ENCODE measurements at places on chromosomes 7 and 10. TPM values are rescaled to one million over a fixed set of nuclear protein-coding genes. Genes with fewer than 3 reads are reported as not detected.

DNA sequence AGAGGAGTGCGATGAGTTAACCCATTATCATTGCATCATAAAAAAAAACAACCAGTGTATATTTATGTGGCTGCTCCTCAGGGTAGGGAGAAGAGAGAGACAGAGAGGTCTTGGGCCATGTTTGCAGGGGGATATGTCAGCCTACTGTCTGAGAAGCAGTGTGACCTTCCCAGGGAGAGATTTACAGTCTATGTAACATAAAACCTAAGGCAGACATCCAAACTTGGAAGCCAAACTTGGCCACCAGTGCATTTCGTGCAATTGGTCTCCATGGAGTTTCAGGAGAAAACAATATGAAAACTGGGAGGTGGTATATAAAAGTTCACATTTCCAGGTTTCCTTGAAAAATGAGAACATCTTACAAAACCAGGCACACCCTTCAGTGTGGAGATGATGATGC is 85.9 kb upstream of the CXCL12 start:
- no peaks in the 10 kb centered on the region for H3K27me3 ChIP-seq
- no peak overlapping the region for H3K4me3 ChIP-seq
- H3K36me3 ChIP-seq = no peaks in the 10 kb centered on the region
- no peak overlapping the region for H3K27ac ChIP-seq

GRCh38 chr10:95550073-95550672 is 11.0 kb downstream of the SORBS1 start:
- no peaks in the 10 kb centered on the region for H3K27me3 ChIP-seq
- H3K4me3 ChIP-seq = peak overlapping the region; percentile 29
- H3K36me3 ChIP-seq = no peaks in the 10 kb centered on the region

Gene AKR1C2
- total RNA-seq = 9.3 TPM

GRCh38 chr10:111831058-111831457 is 352.5 kb downstream of the GPAM start:
- H3K4me1 ChIP-seq = no peaks in the 10 kb centered on the region
- DNase-seq = no peak
- H3K4me3 ChIP-seq = no peak overlapping the region
- H3K36me3 ChIP-seq = no peaks in the 10 kb centered on the region
- no peak overlapping the region for H3K27ac ChIP-seq
- no peaks in the 10 kb centered on the region for H3K27me3 ChIP-seq

GRCh38 chr10:88092973-88093372 is 229.5 kb downstream of the PTEN start:
- no peaks in the 10 kb centered on the region for H3K36me3 ChIP-seq
- H3K4me3 ChIP-seq = no peak overlapping the region
- no peaks in the 10 kb centered on the region for H3K4me1 ChIP-seq
- no peak overlapping the region for H3K27ac ChIP-seq
- no peaks in the 10 kb centered on the region for H3K27me3 ChIP-seq

Gene CCDC136
- total RNA-seq = 36.5 TPM

DNA sequence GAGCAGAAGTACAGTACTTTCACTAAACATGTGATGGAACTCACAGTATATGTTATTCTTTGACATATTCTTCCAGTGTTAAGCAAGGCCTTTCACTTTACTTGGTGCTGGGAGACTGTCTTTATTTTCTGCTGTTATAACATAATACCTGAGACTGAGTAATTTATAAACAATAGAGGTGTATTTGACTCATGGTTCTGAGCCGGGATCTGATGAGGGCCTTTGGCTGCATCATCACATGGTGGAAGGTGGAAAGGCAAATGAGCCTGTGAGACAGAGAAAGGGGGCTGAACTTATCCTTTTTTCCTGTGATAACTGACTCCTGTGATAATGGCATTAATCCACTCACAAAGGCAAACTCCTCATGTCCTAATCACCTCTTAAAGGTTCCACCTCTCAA is 1.4 kb downstream of the SUPV3L1 start:
- DNase-seq = no peak
- H3K27me3 ChIP-seq = no peaks in the 10 kb centered on the region
- peak overlapping the region; percentile 89 for H3K27ac ChIP-seq
- peak overlapping the region; percentile 86 for H3K4me3 ChIP-seq
- peaks cover 30% of the 10 kb centered on the region for H3K36me3 ChIP-seq

Gene BLNK
- 0.97 TPM for total RNA-seq

- H3K4me3 ChIP-seq = no peak overlapping the region
- no peaks in the 10 kb centered on the region for H3K36me3 ChIP-seq
- peaks cover 99% of the 10 kb centered on the region for H3K4me1 ChIP-seq
- H3K27ac ChIP-seq = peak overlapping the region; percentile 24
Observed at GRCh38 chr7:137981175-137981574, 20.7 kb downstream of the CREB3L2 start.

- H3K36me3 ChIP-seq = no peaks in the 10 kb centered on the region
- no peak overlapping the region for H3K27ac ChIP-seq
- H3K4me1 ChIP-seq = no peaks in the 10 kb centered on the region
- H3K27me3 ChIP-seq = no peaks in the 10 kb centered on the region
Observed at GRCh38 chr7:5270788-5271187, 12.0 kb upstream of the SLC29A4 start.

DNA sequence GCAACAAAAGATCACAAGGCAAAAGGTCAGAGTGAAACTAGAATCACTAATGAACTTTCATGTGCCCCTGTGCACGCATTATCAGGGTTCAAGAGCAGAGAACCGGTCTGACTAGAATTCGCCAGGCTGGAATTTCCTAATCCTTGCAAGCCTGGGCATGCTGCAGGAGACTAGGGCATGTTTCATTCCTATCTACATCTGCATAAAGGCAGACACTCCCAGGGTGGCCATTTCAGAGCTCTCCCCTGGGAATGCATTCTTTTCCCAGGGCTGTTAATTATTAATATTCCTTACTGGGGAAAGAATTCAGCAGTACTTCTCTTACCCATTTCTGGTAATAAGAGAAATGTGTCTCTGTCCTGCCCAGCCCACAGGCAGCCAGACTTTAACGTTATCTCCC is 90.5 kb downstream of the CDC14C start:
- no peaks in the 10 kb centered on the region for H3K4me1 ChIP-seq
- DNase-seq = no peak
- H3K36me3 ChIP-seq = no peaks in the 10 kb centered on the region
- no peak overlapping the region for H3K4me3 ChIP-seq
- H3K27ac ChIP-seq = no peak overlapping the region
- no peaks in the 10 kb centered on the region for H3K27me3 ChIP-seq

GRCh38 chr10:78960316-78960800 is 108.4 kb upstream of the ZMIZ1 start:
- H3K27me3 ChIP-seq = no peaks in the 10 kb centered on the region
- peaks cover 46% of the 10 kb centered on the region for H3K4me1 ChIP-seq
- H3K4me3 ChIP-seq = no peak overlapping the region
- H3K36me3 ChIP-seq = no peaks in the 10 kb centered on the region
- H3K27ac ChIP-seq = peak overlapping the region; percentile 68

DNA sequence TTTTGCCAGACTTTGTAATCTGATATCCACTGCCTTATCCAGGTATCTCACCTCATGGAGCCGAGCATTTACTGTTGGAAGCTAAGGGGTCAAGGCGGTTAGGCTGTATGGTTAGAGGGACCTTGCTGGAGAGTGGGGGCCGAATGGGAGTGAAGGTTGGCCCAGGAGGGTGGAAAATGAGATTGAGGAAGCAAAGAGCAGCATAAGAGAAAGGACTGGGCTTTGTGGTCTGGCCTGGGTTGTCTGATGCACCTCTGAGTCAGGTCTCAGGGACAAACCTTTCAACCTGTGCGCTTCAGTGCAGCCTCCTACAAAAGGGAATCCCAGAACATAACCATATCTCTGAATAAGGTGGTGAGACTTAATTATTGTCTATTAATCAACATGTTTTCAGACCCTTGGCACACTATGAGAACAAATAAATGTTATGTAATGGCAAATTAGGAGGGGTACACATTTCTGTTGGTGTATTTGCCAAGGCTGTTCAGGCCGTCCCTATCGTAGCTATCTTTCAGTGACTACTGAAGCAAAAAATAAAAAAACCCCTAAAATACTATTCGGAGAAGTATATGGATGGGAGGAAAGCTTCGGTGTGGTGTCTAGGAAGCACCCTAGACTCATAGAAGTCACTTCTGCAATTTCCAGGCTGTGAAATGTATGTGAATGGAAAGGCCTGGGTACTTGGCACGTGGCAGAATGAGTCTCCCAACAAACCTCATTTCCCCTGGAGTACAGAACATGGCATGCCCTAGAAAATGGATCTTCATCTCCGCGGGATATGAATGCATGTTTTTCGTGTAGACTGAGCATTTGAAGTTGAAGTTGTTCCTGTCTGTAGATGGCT is 4.3 kb downstream of the CAMK1D start:
- H3K27me3 ChIP-seq = no peaks in the 10 kb centered on the region
- DNase-seq = no peak
- no peak overlapping the region for H3K27ac ChIP-seq
- no peak overlapping the region for H3K4me3 ChIP-seq
- H3K36me3 ChIP-seq = no peaks in the 10 kb centered on the region

- H3K27ac ChIP-seq = no peak overlapping the region
- no peaks in the 10 kb centered on the region for H3K36me3 ChIP-seq
- no peak for DNase-seq
- no peak overlapping the region for H3K4me3 ChIP-seq
- H3K4me1 ChIP-seq = no peaks in the 10 kb centered on the region
Observed at GRCh38 chr7:81709836-81710235, 60.0 kb downstream of the HGF start.

Gene PGAM2
- not detected for total RNA-seq

DNA sequence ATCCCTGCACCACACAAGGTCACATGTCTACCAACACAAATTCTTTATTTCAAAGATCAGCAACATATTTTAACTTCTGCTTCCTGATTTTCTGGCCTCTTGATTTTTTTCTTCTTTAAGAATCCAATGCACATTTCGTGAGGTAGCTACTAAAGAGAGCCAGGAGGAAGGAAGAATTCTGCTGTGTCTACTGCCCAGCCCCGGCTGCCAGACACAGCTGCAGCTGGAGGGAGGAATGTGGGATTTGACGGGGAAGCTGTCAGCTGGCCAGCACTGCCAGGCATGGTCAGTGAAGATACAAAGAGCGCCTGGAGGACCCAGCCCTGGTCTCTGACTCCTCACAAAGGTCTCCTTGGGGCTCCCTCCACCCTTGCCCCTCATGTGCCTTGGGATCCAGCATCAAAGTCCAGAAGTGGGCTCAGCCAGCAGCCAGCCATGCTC is 6.9 kb upstream of the AOC1 start:
- DNase-seq = no peak
- H3K4me1 ChIP-seq = peaks cover 9% of the 10 kb centered on the region
- no peaks in the 10 kb centered on the region for H3K27me3 ChIP-seq
- no peak overlapping the region for H3K27ac ChIP-seq
- no peaks in the 10 kb centered on the region for H3K36me3 ChIP-seq

GRCh38 chr10:10914144-10914543 is 103.5 kb upstream of the CELF2 start:
- H3K36me3 ChIP-seq = no peaks in the 10 kb centered on the region
- DNase-seq = no peak
- H3K4me1 ChIP-seq = peaks cover 39% of the 10 kb centered on the region
- H3K27ac ChIP-seq = peak overlapping the region; percentile 83

DNA sequence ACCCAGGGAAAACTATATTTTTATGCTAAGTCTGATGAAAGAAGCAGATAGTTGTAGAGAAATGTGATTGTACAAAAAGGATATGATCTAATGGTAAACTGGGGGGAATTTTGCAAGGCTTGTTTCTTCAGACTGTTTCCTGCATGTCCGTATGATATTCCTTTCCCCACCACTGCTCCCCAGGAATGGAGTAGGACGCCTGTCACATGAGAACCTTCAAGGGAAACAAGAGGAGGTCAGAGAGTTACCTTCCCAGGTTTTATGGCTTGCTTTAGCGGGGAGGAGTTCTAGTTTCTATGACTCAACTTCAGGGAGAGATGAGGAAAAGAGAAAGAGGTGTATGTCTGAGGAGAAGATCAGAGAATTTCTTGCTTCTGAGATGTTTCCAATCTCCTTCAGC is 16.4 kb upstream of the ITPRID1 start:
- H3K4me1 ChIP-seq = no peaks in the 10 kb centered on the region
- H3K36me3 ChIP-seq = no peaks in the 10 kb centered on the region
- no peak for DNase-seq
- no peak overlapping the region for H3K4me3 ChIP-seq
- H3K27ac ChIP-seq = no peak overlapping the region
- H3K27me3 ChIP-seq = no peaks in the 10 kb centered on the region

DNA sequence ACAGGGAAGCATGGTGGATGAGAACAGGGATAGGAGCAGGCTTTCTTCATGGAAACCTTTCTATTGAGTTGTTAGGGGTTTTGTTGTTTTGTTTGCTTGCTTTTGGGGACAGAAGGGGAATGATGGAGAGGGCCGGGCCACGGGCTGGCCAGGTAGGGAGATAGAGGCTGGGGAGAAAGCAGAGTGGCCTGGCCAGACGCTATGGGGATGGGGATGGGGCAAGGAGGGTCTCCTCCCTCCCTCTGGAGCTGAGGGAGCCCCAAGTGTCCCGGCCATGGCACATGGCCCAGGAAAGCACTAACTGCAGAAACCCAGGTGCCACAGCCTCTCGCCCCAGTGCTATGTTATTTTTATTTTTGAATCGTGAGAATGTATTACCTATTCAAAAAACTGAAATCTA is 10.0 kb downstream of the AOC1 start:
- no peaks in the 10 kb centered on the region for H3K4me1 ChIP-seq
- H3K27ac ChIP-seq = no peak overlapping the region
- peak; percentile 75 for DNase-seq
